ENCODE measurements at places on chromosomes 2 and 18.

- DNase-seq = no peak
Measured at GRCh38 chr2:69490486-69490885, 53.3 kb upstream of the NFU1 start.

DNA sequence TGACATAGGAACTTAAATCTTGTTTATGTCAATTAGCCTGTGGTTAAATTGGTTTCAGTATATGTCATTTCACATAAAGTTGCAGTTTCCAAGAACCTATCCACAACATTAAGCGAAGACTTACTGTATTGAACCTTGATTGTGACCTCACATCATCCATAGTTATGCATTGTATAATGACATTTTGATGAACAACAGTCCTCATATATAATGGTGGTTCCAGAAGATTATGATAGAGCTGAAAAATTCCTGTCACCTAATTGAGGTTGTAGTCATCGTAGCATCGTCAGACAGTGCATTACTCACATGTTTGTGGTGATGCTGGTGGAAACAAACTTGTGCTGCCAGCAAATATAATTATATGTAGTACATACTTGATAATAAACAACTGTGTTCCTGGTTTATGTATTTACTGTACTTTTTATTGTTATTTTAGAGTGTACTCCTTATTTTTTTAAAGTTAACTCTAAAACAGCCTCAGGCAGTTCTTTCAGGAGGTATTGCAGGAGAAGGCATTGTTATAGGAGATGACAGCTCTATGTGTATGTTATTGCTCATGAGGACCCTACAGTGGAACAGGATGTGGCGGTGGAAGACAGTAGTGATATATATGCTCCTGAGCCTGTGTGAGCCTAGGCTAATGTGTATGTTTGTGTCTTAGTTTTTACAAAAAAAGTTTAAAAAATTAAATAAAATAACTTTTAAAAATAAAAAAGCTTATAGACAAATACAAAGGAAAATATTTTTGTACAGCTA is 56.6 kb downstream of the UBE2E3 start:
- peak; percentile 21 for DNase-seq

DNA sequence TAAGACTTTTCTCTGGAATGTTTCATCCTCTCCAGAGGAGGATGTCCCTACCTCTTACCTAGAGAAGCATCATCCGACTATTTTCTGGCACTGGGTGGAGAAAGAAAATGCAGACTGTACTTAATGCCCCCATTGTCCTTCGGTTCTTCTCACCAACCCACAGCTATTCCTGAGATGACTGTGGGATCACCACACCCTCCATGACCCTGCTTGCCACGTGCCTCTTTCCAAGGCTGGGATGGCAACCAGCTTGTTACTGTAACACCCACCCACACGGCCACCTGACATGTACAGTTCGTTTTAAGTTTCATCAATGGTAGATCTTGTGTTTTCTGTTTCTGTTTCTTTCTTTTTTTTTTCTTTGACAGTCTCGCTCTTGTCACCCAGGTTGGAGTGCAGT is 365.2 kb downstream of the FBXO15 start:
- DNase-seq = no peak

- peak; percentile 72 for DNase-seq
Measured at GRCh38 chr2:201854221-201854801, 48.0 kb downstream of the CDK15 start.

DNA sequence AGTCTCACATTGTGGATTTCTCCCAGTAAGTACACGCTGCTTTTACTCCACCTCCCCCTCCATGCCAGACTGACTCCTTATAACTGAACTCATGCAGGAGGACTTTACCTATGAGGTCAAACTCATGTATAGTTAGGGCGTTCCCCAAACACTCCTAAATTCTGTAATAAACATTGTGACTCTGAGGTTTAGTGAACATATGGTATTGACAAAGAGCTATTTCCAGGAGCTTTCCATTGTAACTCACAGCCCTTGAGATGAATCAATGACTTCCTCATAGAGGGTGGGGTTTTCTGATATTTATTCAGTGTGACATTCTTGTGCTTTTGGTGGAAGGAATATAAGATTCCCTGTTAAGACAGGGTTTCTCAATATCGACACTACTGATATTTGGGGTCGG is 337.4 kb upstream of the SLC14A2 start:
- DNase-seq = no peak

DNA sequence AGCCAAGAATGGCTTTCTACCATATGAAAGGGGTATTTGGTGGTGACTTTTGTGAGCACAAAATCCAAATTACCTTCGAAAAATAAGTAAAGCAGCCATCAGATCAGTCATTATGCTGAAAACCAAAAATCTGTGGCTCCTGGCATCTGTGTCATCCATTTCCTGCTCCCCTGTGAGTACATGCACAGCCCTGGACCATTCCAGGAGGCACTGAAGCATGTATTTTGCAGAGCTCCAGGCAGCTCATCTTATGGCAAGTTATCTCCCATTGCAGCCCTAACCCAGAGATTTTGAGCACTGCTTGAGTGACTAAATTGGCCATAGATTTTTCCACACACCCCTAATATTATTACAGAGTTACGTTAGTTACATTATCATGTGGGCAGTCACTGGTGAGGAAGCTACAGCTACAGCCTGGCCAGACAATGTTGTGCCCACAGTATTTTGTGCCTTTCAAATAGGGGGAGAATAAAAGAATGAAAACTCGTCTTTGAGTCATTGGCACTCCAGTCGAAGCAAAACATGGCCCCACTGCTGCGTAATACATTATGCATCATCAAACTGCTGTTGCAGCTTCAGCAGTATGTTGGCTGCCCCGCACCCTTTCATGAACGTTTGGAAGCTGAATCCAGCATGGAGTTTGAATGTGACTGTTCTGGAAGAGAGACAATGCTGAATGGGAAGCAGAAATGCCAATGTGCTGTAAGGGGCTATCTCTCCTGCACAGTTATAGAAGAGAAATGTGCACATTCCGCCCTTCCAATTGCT is 702.2 kb downstream of the RNF144A start:
- no peak for DNase-seq

DNA sequence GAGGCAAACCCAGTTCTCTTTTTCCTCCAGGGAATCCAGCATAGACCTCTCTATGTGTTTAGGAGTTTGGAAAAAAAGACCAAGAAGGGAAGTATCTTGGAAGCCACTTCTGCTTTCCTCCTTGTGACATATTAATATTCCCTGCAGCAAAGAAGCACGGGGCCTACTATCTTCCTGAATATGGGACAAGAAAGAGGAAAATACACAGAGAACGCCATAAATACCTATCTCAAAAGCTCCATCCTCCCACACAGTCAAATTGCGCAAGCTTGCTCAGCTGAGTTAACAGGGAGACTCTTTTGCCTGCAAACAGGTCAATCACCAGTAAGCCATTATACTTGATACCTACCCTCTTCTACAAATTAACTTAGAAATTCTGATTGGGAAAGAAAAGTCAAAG is 16.7 kb upstream of the RAPH1 start:
- no peak for DNase-seq

DNA sequence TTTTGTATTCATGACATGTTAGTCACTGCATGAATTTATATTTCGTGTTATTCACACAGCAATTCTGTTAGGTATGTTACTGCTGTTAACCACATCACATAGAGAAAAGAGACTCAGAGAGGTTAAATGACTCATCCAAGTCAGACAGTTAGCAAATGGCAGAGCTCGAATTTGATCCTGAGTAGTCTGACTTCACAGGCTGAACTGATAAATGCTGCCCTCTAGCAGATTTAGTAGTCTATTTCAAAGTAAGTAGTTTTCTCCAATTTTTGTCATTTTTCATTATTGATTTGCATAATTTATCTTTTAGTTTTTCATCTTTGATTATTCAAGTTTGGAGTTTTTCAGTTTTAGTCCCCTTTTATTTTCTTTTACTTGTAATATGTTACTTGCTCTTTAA is 58.3 kb downstream of the WDR7 start:
- DNase-seq = peak; percentile 68

GRCh38 chr2:231853105-231853504 is 66.9 kb downstream of the COPS7B start:
- no peak for DNase-seq

DNA sequence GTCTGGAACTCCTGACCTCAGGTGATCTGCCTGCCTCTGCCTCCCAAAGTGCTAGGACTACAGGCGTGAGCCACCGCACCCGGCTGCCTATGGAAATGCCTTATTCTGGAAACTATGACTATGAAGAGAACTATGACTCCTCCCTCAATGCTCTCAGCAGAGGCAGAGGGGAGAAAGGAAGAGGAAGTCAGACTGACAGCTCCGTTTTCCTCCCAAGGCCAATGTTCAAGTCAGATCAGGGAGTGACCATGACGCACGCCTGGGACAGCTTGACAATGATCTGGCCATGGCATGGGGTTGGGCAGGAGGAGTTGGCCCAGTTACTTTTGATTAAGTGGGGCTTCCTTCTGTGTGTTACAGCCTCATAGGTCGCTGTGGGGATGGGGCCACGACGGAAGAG is 44.3 kb upstream of the MRPL33 start:
- DNase-seq = no peak

- DNase-seq = no peak
Measured at GRCh38 chr2:112839407-112840067, 3.0 kb upstream of the IL1B start.

GRCh38 chr2:65722028-65722778 is 289.8 kb upstream of the SPRED2 start:
- peak; percentile 26 for DNase-seq

- no peak for DNase-seq
Measured at GRCh38 chr2:162226836-162227235, 16.4 kb downstream of the FAP start.

DNA sequence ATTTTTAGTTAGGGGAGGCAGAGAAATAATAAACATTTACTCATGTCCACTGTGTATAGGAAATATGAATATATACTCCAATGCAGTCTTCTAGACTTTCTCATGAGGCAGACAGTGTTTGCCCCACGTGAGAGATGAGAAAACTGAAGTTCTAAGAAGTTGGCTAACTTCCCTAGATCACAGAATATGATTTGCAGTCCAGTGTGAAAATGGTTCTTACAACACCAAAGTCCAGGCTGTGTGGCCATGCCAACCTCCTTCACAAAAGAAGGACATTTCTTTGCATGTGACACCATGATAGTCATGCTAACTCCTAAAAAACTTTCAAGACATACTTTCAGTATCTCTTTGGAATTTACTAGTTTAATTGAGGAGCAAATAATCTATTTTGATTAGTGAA is 143.7 kb downstream of the IRS1 start:
- DNase-seq = no peak

- peak; percentile 61 for DNase-seq
Measured at GRCh38 chr2:38959938-38960608, 70.4 kb downstream of the ARHGEF33 start.

- DNase-seq = no peak
Measured at GRCh38 chr2:128053331-128053730, 25.5 kb upstream of the SAP130 start.

GRCh38 chr18:48913201-48913600 is 37.6 kb downstream of the SMAD7 start:
- DNase-seq = no peak

DNA sequence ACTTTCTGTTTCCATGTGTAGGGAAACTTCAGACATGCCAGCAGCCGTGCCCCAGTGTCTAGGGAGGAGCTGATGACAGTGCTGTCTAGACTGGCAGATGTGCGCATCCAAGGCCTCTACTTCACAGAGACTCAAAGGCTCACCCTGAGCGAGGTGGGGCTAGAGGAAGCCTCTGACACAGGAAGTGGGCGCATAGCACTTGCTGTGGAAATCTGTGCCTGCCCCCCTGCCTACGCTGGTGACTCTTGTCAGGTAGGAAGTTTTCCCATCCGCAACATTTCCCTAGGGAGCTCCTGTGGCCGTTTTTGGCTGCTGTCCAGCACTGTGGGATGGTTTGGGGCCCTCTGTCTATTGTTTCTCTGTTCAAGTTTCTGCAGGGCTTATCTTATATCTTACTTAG is 143.1 kb upstream of the TTC39C start:
- no peak for DNase-seq

DNA sequence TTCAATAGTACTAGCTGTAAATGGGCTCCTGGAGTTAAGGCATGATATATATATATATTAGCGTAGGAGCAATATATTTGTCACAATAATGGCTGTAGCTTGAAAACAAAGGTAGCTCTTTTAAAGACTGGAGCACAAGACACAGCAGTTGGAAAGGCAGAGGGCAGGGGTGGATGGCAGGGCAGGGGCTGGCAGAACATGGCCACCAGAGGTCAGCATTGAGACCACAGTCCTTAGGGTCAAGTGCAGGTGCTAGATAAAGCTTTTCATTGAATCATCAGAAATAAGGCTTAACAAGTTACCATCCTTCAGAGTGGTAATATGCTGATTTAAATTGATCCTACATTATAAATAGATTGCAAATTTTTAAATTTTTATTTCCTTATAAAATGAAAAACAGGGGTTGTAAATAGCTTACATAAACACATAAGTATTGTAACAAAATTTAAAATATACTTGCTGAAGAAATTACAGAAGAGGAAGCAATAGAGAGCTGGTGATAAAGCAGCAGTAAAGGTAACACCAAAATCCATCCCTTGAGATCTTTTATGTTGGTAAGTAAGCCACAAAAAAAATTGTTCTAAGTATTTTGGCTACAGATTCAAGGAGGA is 161.2 kb upstream of the PIEZO2 start:
- DNase-seq = peak; percentile 39

DNA sequence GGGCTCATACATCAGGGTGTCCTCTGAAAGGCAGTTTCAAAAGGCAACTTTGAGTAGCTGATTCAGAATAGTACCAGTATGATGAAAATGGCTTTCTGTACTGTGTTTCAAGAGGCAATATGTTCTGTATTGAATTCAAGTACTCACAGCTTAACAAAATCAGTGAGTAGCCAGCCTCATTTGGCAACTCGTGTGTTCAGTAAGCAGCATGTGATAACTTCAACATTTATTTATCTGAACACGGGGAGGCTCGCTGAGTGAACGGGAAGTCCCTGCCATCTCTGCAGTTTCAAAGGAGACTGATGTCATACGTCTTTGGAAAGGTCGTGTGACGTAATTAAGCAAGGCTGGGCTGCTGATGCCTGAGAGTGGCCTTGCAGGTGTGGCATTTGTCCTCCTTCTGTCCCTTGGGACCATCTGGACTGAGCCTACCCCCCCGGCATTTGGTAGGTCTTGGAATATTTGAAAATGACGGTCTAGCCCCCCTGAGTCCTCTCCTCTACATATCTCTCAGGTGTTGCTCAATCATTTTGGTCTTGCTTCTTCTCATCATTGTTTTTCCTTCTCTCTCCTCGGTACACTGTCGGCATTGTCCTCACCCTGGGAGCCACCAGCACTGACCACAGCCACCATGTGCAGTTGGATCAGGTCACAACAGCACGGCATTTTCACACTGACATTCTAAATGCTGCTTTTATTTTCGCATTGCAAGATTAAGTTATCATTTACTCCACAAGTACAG is 62.8 kb downstream of the SMIM21 start:
- no peak for DNase-seq

- DNase-seq = no peak
Measured at GRCh38 chr2:218418717-218419458, at the start of gene VIL1. Gene VIL1, plus strand, starts transcription at chr2:218419123. Its CDS starts 4,656 bp downstream, at chr2:218423779.

DNA sequence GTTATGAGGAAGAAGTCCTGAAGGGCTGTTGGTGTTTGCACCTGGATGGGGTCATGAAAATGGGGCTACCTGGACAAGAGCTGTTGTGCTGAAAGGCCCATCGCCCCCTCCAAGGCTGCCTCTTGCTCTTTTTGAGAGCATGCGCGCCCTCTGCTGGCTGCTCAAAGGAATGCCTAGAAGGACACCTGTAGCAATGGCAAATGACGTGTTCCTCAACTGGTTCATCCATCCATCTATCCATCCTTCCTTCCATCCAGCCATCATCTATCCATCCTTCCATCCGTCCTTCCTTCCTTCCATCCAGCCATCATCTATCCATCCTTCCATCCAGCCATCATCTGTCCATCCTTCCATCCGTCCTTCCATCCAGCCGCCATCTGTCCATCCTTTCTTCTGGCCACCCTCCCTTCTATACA is 17.2 kb upstream of the RPL31 start:
- peak; percentile 80 for DNase-seq

GRCh38 chr2:82993609-82994008 is 1465.5 kb downstream of the SUCLG1 start:
- no peak for DNase-seq

All from AG08396 (cell line).